ENCODE measurements at places on chromosomes 6 and 20. TPM values are rescaled to one million over a fixed set of nuclear protein-coding genes. Genes with fewer than 3 reads are reported as not detected.

DNA sequence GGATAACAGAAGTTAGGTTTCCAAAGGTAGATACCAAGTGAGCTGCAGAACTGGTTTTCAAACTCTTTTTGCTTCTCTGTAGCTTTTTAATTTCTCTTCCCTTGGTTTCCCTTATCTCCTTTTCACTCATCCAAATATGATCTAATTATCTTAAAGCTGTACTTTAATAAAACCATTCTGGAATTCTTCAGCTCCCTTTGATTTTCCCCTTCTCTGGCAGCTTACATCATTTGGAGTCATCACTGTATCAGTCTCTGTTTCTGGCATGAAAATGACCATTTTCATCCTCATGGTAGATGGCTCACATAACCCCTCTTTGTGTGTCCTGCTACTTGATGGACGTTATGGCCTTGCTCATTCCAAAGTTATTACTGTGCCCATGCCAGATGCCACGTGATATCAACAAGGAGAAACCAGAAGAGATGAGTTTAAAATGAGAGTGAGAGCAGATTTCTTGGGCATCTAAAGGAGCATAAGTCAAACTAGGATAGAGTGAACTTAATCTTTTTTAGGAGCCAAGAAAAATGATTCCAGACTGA lies 620.2 kb downstream of the QKI start:
- H3K27me3 ChIP-seq: no peaks in the 10 kb centered on the region
- no peak overlapping the region for H3K4me3 ChIP-seq
- H3K27ac ChIP-seq: no peak overlapping the region
- no peaks in the 10 kb centered on the region for H3K4me1 ChIP-seq
- DNase-seq: no peak

PTPRT gene
- not detected for total RNA-seq

DNA sequence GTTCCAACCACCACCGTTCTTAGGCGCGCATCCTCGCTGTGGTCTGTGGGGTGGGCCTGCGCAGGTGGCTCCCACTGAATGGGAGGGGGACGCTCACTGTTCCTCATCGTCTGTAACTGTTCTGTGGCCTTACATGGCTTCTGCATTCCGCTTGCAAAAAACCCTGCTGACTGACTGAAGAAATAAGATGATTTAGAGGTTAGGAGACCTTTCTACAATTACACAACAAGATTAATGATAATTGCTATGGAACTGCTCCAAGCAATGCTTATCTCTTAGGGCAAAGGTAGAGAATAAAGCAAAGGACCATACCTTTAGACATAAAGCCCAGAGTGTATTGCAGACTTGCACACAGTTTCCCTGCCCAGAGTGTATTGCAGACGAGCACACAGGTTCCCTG lies 14.4 kb upstream of the DACT2 start:
- no peaks in the 10 kb centered on the region for H3K4me1 ChIP-seq
- no peaks in the 10 kb centered on the region for H3K36me3 ChIP-seq
- H3K27ac ChIP-seq: no peak overlapping the region
- H3K4me3 ChIP-seq: no peak overlapping the region
- no peaks in the 10 kb centered on the region for H3K27me3 ChIP-seq

DNA sequence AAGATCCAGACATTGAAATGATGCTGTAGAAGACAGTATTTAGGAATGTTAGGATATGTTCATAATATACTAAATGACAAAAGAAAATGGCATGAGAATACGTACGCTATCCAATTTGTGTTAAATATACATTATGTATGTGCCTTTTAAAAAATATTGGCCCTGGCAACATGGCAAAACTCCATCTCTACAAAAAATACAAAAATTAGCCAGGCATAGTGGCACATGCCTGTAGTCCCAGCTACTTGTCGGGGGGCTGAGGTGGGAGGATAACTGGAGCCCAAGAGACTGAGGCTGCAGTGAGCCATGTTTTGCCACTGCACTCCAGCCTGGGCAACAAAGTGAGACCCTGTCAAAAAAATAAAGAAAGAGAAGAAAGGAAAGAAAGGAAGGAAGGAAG lies 155.7 kb downstream of the DOK5 start:
- no peak overlapping the region for H3K27ac ChIP-seq
- H3K36me3 ChIP-seq: no peaks in the 10 kb centered on the region
- DNase-seq: no peak
- H3K4me3 ChIP-seq: no peak overlapping the region

GRCh38 chr20:61949714-61950640 lies 115.7 kb downstream of the TAF4 start:
- no peak overlapping the region for H3K27ac ChIP-seq
- H3K4me3 ChIP-seq: no peak overlapping the region
- 0 out of 2 replicates have a peak, but pooled peaks cover 6% of the 10 kb centered on the region for H3K27me3 ChIP-seq
- DNase-seq: no peak
- H3K4me1 ChIP-seq: no peaks in the 10 kb centered on the region
- no peaks in the 10 kb centered on the region for H3K36me3 ChIP-seq

GRCh38 chr6:74510878-74511277 lies 695.0 kb downstream of the COL12A1 start:
- peak; percentile 56 for DNase-seq
- H3K27me3 ChIP-seq: no peaks in the 10 kb centered on the region
- H3K4me1 ChIP-seq: no peaks in the 10 kb centered on the region
- H3K27ac ChIP-seq: no peak overlapping the region
- no peaks in the 10 kb centered on the region for H3K36me3 ChIP-seq

DNA sequence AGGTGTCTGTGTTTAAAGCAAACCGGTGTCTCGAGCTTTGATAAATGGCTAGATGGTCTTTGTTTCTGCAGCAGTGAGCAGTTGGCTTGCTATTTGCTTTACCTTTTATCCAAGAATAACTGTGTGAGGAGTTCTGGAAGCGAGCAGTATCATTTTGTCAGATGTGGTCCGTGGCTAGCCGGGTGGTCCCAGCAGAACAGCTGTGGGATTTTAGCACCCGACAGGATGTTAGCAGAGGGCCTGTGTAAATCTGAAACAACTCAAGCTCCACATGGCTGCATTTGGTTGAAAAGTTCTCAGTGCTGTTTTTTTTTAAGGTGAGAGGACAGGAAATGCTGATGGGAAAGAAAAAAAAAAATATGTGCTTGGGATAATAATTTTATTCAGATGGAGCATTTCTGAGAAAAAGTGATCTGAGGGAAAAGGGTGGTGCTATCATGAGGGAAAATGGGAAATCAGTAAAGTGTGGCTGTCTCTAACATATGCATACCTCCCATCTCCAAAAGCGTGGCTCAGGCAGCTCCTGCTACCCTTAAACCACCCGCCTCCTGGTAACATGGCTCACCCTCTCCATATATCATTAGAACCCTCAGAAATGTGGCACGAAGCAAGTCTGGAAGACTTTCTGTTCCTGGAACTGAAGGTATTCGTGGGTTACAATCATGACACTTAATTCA lies 215.4 kb downstream of the TSHZ2 start:
- H3K27ac ChIP-seq: no peak overlapping the region
- H3K36me3 ChIP-seq: no peaks in the 10 kb centered on the region
- H3K4me1 ChIP-seq: no peaks in the 10 kb centered on the region
- no peak for DNase-seq
- peaks cover 69% of the 10 kb centered on the region for H3K27me3 ChIP-seq

- no peak overlapping the region for H3K4me3 ChIP-seq
- DNase-seq: peak; percentile 82
- no peaks in the 10 kb centered on the region for H3K36me3 ChIP-seq
- peak overlapping the region; percentile 52 for H3K27ac ChIP-seq
- H3K4me1 ChIP-seq: peaks cover 31% of the 10 kb centered on the region
- no peaks in the 10 kb centered on the region for H3K27me3 ChIP-seq
Measured at GRCh38 chr6:158322724-158323560, 10.7 kb downstream of the TULP4 start.

DNA sequence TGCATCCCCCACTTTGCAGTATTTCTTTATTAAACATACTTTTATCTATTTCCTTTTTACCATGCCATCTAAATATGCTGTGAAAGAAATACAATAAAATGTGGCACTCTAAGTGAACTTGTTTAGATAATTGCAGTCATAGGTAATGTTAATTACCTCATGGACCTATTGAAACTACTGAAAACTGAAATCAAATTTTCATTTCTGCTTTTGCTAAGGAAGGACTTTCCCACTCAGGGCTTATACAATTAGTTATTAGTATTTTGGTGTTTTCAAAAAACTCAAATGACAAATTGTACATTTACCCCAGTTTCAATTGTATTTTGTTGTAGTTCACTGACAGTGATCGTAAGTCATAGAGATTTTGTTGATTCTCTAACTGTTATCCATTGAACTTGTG lies 88.4 kb downstream of the ID4 start:
- H3K4me3 ChIP-seq: no peak overlapping the region
- H3K27me3 ChIP-seq: peaks cover 88% of the 10 kb centered on the region
- no peak overlapping the region for H3K27ac ChIP-seq
- H3K4me1 ChIP-seq: no peaks in the 10 kb centered on the region
- no peaks in the 10 kb centered on the region for H3K36me3 ChIP-seq

- no peaks in the 10 kb centered on the region for H3K4me1 ChIP-seq
- H3K36me3 ChIP-seq: no peaks in the 10 kb centered on the region
- no peak overlapping the region for H3K4me3 ChIP-seq
- H3K27ac ChIP-seq: no peak overlapping the region
- peaks cover 11% of the 10 kb centered on the region for H3K27me3 ChIP-seq
Measured at GRCh38 chr6:51495610-51496396, 591.6 kb downstream of the PKHD1 start.

GRCh38 chr20:664576-664975 lies 11.0 kb downstream of the SCRT2 start:
- no peaks in the 10 kb centered on the region for H3K36me3 ChIP-seq
- H3K27ac ChIP-seq: no peak overlapping the region
- H3K4me1 ChIP-seq: no peaks in the 10 kb centered on the region
- no peak overlapping the region for H3K4me3 ChIP-seq

- no peak overlapping the region for H3K27ac ChIP-seq
- no peaks in the 10 kb centered on the region for H3K36me3 ChIP-seq
- DNase-seq: no peak
Measured at GRCh38 chr6:3984494-3984893, 94.4 kb downstream of the FAM217A start.

DNA sequence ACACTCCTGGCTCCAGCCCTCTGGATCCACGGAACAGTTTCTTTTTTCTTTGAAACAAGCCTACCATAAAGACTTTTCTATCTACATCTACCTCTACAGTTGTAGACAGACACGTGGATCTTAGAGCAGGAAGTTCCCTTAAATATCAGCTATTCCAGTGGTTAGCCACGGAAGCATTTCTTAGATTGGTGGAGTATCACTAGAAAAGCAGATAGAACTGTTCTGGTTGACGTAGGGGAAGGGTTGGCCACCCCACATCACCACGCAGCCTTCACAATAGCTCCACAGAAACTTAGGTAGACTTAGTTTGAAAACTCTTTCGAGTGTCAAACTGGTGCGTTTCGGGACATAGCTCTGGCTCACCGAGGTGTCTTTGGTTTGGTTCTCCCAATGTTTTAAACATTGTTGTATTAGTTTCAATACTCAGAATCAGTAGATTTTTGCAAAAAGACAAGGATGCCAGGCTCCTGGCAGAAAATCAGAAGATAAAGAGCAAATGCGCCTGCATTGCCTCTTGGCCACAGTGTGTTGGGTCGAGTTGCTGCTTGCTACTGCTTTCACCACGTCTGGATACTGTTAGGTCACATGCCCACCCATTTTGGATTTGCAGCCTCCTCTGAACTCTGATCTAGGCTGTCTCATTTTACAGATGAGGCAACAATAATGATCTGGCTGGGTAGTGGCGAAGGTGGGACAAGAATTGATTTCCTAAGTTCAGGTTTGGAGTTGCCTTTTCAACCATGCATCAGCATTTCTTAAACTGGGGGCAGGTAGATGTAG lies 71.5 kb upstream of the DTNBP1 start:
- DNase-seq: no peak
- peaks cover 34% of the 10 kb centered on the region for H3K27me3 ChIP-seq
- H3K36me3 ChIP-seq: no peaks in the 10 kb centered on the region
- H3K4me1 ChIP-seq: peaks cover 8% of the 10 kb centered on the region

HTR1E gene
- not detected for total RNA-seq

DNA sequence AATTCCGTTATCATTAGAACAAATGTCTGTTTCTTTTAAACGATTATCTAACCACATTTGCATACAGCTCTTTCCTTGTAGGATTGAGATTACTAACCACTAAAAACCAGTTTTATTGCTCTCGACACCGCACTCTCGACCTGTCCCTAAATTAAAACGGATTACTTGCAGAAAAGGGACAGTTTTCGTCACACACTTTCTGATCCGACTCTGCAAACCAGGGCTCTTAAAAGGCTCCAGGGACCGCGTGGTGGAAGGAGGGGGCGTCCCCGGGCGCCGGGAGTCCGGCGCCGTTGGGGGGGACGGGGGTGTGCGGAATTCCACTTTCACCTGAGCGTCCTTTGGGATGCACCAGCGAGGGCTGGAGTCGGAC lies 731 bp downstream of the MAK start:
- H3K4me3 ChIP-seq: peak overlapping the region; percentile 80
- peak; percentile 6 for DNase-seq
- H3K36me3 ChIP-seq: no peaks in the 10 kb centered on the region
- H3K4me1 ChIP-seq: peaks cover 6% of the 10 kb centered on the region
- H3K27ac ChIP-seq: no peak overlapping the region

DNA sequence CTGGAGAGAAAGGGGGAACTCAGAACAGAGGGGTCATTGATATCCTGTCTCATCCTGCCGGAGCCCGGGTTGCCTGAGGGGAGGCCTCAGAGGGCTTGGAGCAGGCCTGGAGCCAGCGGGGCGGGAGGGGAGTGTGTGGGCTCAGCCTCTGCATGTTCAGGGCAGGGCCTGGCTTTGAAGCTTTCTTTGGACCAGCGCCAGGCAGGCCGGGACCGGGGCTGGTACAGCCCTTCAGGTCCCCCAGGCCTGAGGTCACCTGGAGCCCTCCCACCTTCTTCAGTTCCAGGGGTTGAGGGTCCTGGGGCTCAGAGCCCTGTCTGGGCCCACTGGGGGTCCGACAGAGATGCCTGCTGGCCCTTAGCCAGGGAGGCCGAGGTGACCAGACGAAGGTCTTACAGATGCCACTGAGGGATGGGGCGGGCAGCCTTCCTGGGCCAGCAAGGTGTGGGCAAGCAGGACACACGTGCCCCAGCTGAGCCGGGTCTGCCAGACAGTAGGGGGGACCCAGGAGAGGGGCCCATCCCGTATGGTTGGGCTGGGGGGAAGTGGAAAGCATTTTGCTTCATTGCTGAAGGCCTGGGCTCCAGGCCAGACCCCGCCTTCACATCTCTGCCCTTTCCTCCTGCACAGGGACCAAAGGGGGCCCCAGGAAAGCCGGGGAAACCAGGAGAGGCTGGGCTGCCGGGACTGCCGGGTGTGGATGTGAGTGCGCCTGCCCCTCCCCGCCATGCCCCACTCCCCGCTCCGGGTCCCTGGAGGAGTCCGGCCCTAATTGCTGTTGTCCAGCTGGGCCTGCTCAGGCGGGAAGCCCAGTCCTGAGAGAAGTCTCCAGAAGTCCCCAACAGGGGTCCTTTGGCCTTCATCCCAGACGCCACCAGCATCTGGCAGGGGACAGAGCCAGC lies 2.0 kb downstream of the COL9A3 start:
- DNase-seq: no peak
- peaks cover 19% of the 10 kb centered on the region for H3K27me3 ChIP-seq
- H3K36me3 ChIP-seq: no peaks in the 10 kb centered on the region
- H3K4me3 ChIP-seq: no peak overlapping the region

LTA gene
- total RNA-seq: not detected

GRCh38 chr20:45053430-45054351 lies 47.2 kb downstream of the KCNS1 start:
- no peaks in the 10 kb centered on the region for H3K27me3 ChIP-seq
- no peaks in the 10 kb centered on the region for H3K36me3 ChIP-seq
- DNase-seq: no peak
- no peak overlapping the region for H3K4me3 ChIP-seq

HLA-DMB gene
- total RNA-seq: not detected

SOBP gene
- 0.17 TPM for total RNA-seq
